ENCODE measurements at places on chromosomes 5 and 9.

DNA sequence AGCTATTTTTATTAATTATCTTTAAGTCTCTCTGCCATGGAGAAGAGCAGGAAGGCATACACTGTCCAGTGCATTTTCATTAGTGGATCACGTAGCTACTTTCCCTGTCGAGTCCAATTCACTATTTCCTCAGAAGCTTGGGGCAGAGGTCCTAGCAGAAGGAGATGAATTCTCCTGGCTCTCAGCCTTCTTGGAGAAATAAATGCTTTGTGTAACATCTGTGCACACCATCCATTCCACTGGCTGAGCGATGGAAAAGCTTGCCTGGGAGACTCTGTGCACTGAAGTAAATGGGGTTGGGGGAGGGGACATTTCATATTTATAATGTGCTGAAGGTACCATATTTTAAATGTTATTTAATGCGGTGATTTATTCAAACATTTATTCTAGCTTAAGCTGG lies 23.4 kb downstream of the PROP1 start:
- peak; percentile 5 for DNase-seq

DNA sequence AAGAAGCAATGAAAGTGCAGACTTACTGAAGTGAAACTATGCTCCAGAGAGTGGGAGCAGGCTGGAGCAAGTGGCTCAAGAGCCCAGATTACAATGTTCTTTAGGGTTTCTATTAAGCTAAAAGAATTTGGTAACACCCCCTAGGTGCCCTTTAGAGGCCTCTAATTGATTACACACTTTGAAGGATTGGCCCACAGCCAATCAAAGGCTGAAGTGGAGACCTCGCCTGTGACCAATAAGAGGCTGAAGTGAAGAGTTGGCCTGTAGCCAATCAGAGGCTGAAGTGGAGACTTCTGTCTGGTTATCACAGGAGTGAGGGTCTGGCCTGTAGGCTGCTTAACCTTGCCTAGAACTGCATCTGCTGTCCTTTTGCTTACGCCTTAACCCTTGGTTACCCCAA lies 46.7 kb upstream of the SPATA31C2 start:
- DNase-seq: no peak

DNA sequence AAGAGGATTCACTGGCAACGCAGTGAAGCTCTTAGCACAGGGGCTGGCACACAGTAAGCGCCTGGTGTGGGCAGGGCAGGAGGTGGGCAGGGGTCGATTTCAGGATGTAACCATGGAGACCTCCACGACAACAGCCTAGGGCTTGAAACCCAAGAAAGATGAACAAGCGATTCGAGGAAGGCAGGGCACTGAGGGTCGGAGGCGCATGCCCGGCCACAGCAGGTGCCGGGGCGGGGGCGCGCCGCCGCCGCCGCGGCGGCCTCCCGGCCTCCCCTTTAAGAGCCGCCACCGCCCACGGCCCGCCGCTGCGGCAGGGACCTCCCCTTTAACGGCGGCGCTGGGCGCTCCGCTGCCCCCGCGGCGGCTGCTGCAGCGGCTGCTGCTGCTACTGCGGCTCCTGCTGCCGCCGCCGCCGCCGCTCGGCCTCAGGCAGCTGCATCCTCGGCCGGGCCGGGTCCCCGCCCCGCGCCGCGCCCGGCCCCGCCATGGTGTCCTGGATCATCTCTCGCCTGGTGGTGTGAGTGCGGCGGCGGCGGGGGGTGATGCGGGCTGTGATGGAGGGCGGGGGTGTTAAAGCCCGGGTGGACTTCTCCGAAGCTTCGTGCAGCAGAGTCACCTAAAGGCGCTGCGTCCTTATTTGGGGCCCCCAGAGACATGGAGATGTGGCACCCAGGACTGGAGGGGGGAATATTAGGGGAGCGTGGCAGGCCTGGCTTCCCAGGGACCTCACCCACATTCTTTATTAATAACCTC lies at the start of gene REEP2:
TSS of gene REEP2 (plus strand) at position 334 of the 753 bp plus-strand sequence. CDS start at position 486, 152 bp downstream.
- DNase-seq: peak; percentile 42

DNA sequence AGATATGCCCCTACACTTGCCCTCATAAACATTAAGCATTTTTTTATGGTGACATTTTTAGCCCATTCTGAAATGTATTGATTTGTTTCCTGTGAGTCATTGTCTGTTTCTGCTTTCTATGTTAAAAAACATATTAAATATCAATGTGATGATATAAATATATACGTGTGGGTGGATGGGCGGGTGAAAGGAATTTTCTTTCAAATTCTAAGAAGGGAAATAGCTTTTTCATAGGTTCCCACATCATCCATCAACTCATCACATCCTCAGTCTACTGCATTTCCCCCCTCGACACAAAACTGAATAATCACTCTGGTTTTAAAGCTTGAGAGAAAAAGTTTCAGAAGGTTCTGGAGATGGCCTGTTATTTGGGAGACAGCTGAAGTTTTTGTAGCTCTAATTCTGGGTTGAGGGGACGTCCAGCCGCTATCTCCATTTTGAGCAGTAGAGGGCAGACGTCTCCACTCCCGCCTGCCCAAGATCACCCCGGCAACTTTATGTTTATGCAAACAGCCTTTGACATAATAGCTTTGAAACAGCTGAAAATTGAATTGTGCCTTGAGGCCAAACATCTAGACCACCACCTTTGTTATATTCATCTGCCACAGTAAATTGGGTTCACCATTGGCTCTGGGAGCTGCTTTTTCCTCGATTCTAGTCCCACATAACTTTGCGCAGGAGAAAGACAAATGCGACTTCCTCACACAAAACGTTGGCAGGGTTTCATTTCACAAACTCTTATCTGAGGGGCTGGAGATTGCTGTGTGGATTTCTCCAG lies 216.2 kb upstream of the CLINT1 start:
- peak; percentile 47 for DNase-seq

- peak; percentile 65 for DNase-seq
Measured at GRCh38 chr9:99126312-99126711, 21.4 kb downstream of the TGFBR1 start.

GRCh38 chr9:113701774-113702755 lies 174.0 kb upstream of the ZNF618 start:
- DNase-seq: no peak
